ENCODE measurements at places on chromosomes 3 and 15.

GRCh38 chr15:38176155-38176554 lies 76.5 kb upstream of the SPRED1 start:
- no peak for DNase-seq

GRCh38 chr15:29853211-29853987 lies 31.1 kb upstream of the TJP1 start:
- DNase-seq: no peak

GRCh38 chr15:82081914-82082762 lies 36.3 kb upstream of the MEX3B start:
- DNase-seq: no peak

GRCh38 chr15:78419367-78419766 lies 18.6 kb upstream of the IREB2 start:
- DNase-seq: no peak

DNA sequence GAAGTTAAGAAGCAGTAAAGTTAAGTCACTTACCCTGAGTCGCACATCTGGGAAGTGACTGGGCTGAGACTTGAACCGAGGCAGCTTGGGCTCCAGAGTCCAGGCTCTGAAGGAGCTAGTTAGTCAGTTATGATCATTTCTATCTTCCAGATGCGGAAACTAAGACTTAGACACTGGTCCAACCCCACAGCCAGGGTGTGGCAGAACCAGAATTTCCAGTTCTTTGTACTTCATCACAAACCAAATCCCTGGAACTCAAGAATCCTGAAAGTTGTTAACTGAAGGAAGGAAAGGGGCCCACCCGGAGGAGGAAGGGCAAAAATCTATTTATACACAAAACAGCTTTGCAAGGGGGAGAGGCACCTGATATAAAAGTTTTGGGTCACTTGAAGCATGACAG lies 389.9 kb downstream of the SHQ1 start:
- no peak for DNase-seq

GRCh38 chr3:53850895-53851294 lies 4.5 kb downstream of the IL17RB start:
- no peak for DNase-seq

GRCh38 chr3:157122832-157123427 lies 37.0 kb downstream of the CCNL1 start:
- no peak for DNase-seq

DNA sequence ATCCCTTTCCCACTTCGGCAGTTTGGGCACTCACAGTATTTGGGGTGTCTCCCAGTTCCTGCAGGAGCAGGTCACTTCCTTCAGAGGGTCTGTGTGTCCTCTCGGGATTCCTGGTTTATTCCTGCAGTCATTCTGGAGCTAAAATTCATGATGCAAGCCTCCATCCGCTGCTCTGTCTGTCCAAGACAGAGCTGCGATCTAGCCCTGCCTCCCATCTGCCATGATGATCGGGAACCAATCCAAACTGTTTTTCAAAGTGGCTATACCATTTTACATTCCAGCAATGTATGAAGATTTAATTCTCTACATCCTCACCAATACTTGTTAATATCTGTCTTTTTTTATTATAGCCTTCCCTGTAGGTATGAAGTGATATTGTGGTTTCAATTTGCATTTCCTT lies 273.0 kb downstream of the EPHB1 start:
- no peak for DNase-seq

DNA sequence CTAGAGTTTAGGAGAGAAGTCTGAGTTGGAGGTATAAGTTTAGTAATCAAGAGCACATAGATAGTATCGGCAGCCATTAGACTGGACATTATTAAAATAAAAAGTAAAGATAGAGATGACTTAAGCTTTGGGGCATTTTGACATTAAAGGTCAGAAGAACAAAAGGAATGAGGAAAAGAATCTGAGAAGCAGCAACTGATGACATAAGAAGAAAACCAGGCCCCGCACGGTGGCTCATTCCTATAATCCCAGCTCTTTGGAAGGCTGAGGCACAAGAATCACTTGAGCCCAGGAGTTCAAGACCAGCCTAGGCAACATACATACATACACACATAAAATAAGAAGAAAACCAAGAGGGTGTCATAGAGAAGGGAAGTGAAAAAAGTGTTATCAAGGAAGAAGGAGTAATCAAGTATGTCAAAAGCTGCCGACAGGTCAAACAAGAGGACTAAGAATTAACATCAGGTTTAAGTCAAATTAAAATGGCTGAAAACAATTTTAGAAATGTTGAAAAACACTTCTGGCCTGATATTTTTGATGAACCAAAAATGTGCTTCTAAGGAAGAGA lies 38.9 kb downstream of the ACAP2 start:
- DNase-seq: no peak

DNA sequence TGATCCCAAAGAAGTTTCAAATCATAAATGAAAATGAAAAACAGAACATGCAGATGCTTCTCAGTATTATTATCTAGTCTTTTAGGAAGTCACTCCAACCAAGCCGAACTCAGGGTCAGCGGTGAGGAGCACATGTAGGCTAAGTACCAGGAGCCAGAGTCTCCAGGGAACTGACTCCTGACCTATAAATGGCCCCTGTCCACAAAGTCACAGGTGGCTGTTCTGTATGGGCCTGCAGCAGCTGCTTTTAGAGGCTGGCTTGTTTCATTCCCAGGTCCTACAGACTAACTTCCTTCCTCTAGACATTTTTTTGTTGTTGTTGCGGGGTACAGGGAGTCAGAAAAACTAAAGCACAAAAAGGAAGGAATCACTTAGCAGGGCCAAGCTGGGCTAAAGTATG lies 54.6 kb downstream of the DAPK2 start:
- DNase-seq: no peak

GRCh38 chr3:196988241-196989029 lies 19.8 kb upstream of the PIGZ start:
- DNase-seq: no peak

DNA sequence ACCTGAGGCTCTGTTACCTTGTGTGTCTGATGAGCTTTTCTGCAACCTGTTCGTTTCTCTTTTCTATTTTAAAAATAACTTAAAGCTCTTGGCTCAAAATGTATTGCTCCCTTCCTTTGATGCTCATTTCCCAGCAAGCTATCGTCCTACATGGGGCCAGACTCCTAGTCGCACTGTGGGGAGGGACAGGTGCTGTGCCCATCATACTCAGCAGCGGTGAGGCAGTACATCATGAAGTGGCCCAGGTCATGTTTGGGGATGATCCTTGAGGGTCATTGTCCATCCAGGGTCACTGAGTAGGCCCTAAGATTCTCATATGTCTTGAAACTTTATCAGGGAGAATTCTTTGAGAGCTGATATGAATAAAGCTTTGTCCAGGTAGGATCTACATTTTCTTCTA lies 41.1 kb downstream of the PTH1R start:
- DNase-seq: no peak

DNA sequence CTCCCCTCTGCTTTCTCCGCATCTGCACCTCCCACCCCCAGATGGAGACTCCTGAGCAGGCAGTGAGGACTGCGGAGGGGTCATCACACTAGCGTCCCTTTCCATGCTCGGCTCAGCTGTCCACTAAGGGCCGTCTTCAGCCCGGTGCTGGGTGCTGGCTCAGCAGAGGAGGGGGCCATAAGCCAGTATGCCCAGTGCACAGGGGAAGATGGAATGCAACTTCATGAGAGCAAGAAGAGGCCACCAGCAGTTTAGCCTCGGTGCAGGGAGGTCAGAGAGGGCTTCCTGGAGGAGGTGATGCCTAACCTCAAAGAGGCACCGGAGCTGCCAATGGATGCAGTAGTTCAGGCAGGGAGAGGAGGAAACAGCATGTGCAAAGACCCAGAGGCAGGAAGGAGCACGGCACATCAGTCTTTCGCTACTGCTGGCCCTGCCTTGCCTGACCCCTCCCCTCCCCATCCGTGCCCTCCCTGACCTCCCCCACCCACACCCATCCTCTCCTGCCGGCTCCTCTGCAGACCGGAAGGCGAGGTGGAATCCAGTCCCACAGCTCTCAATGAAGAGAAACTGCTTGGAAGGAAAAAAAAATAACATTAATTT lies 15.2 kb upstream of the PLXND1 start:
- no peak for DNase-seq

DNA sequence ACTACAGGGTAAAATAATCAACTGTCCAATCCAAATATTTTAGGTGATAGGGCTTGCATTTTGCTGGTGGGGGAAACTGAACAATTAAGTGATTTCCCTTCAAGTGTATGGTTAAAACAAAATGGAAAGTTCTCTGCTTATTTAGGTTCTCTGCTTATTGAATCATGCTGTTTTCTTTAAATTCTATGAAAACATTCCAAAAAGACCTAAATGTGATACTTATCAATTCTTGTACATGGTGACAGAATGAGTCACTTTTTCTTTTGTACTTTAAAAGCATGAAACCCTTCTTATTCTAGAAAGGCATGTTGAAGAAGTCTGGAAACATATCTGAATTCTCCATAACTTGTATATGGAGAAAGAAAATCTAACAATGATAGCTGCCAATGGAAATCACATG lies 192.6 kb downstream of the FMN1 start:
- no peak for DNase-seq

- DNase-seq: no peak
Observed at GRCh38 chr3:83093222-83093572, 1331.8 kb upstream of the GBE1 start.

DNA sequence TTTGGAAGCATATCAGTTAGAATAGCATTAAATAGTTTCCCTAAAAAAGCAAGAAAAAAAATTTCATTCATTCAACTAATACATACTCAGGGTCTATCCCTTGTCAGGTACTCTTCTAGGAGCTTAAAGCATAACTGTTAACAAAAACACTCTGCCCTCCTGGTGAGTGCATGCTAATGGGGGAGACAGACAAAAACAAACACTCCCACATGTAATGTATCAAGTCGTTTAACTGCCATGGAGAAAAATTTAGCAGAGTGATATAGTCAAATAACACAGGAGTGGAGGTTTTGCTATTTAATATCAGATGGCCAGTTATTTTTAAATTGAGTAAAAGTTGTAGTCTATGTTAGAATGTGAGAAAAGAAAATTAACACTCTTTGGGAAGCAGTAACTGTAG lies 254.5 kb upstream of the RARB start:
- DNase-seq: no peak

DNA sequence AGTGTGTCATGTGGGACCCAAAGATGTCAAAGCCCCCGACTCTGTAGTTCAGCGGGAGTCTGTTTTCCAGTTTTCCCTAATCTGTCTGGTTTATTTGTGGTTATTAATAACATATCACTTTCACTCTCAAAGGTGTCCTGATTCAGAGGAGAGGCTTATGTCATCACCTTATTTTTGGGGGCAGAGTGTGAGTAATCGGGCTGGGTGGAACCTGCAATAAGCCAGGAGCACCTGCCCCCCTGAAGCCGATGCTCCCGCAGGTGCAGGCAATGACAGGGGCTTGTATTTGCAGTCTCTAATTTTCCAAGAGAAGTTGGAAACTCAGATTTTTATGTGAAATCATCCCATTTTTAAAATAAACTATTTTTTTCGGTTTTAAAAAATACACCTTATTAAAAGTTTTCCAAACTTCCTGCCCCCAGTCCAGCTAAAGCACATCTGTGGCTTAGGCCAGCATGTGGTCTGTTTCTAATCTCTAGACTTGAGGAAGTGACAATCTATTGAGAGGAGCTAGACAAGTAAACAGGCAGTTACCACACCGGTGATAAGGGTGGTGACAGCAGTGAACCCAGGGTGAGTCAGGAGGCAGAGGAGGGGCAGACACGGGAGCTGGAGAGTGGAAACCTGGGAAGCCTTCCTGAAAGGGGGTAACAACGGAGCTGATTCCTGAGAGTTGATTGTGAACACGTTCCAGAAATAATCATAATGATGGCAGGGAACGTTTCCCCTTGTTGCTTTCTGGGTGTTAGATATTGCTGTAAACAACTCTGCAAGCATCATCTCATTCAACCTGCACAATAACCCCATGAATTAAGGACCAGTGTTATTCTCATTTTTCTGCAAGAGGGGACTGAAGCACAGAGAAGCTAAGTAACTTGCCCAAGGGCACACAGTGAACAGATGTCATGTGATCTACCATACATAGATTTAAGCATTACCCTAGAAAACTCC lies 37.2 kb downstream of the BHLHE40 start:
- DNase-seq: no peak

- DNase-seq: no peak
Observed at GRCh38 chr3:1942781-1943180, 155.9 kb upstream of the CNTN4 start.

- no peak for DNase-seq
Observed at GRCh38 chr3:94694894-94695293, 632.0 kb downstream of the NSUN3 start.

- no peak for DNase-seq
Observed at GRCh38 chr3:195542316-195542697, 818 bp downstream of the PPP1R2 start.

- no peak for DNase-seq
Observed at GRCh38 chr3:157542711-157543500, 39.7 kb upstream of the VEPH1 start.

GRCh38 chr3:58206406-58207011 lies 4.3 kb downstream of the DNASE1L3 start:
- no peak for DNase-seq

Measured in activated CD8-positive, alpha-beta memory T cell treated with anti-CD3 and anti-CD28 coated beads for 24 hours (primary cell).